ENCODE measurements at places on chromosomes 16 and 17.

DNA sequence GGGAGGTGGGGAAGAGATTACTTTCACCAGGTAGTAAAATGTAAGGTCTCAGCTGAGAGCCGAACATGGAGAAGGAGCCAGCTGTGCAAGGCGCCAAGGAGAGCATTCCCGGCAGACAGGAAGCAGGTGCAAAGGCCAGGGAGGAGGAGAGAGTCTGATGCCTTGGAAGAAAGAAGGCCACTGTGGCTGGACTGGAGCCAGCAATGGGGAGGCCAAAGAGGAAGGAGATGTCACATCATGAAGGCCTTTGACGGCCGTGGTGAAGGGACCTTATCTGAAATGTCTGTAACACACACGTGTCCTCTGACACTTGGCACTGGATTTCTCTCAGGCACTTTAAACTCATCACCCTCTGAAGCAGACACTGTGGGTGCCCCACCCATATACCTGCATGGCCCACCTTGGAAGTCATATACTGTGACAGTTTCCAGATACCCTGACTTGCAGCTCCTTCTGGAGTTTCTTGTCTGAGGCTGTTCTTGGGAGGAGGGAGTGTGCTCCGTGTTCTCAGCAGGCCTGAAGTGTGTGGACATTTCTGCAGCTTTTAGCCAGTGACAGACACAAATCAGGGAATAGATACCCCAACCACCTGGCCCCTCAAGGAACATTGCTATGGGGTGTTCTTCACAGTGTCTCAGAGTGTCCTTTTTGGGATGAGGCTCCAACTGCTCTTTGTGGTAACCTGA lies 1.9 kb upstream of the SLC5A2 start:
- no peak for DNase-seq

GRCh38 chr17:83061586-83061985 lies 17.8 kb upstream of the METRNL start:
- DNase-seq, result no peak

DNA sequence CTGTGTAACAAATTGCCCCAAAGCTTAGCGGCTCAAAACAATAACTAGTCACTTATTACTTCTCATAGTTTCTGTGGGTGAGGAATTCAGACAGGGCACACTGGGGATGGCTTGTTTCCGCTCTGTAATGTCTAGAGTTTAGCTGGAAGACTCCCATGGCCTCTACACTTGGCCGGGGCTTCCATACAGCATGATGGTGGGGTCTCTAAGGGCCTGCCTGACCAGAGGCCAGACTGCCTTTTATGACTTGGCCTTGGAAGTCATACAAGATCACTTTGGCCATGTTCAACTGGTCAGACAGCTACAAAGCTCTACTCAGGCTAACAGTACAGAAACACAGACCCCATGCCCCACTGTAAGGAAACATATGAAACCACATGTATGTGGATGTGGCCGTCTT lies 8.2 kb downstream of the GLP2R start:
- DNase-seq, result no peak

GRCh38 chr16:76207270-76207669 lies 69.9 kb upstream of the CNTNAP4 start:
- no peak for DNase-seq

DNA sequence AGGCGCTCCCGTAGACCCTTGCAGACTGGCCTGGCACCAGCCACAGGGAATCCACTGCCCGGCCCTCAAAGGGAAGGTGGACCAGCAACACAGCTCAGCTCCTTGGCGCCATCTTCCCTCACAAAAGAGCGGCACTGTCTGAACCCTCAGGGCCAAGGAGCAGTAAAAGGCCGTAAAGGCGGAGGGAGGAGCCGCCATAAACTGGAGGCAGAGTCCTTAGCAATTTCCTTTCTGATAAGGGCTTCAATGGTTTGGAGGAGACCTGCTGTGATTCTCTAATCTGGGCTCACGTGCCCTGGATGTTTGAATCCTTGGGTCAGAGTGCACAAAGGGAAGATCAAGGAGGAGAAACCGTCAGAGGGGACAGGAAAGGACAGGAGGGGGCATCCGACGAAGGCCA lies 15.5 kb upstream of the AXIN2 start:
- no peak for DNase-seq

DNA sequence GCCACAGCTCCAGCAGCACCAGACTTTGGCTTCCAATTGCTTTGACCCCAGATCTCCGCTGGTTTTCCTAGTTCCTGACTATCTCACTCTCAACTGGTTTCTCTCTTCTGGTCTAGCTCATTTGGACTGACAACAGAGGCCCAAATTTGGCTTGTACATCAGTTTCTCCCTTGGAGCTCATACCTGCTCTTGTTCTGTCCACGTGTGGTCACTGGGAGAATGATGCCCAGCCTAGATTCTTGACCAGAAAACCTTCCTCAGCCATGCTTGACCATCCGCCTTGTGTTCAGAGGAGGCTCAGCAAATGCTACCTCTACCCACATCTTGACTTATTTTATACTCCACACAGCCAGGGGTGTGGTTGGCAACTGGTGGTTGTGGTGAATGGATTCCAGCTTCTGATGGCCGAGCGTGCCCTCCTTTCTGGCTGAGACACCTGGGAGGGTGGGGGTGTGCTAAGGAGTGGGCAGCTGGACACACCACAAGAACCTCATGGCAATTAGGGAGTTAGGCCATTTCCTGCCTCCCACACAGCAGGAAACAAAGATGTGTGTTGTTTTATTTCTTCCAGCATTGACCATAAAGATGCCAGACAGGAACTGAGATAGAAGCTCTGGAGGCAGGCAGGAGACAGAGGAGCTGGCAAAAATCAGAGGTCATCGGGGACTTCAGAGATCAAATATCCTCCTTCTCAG lies 93.8 kb upstream of the FAM20A start:
- DNase-seq, result no peak

DNA sequence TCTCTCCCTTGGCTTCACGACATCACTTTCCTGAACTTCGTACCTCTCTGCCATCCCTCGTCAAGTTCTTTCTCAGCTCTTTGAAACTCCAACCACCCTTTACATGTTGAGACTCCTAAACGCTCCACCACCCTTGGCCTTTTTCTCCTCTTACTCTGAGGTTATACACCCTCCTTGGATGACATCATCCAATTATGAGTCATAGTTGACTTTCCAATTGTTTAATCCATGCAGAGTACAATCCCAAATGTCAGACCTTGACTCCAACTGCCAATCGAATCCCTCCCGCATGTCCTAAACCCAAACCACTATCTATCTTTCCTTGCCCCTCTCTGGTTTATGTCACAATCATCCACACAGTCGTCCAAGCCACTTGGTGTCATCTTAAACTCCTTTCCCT lies 18.4 kb upstream of the C16orf82 start:
- peak; percentile 17 for DNase-seq

GRCh38 chr17:43412166-43412565 lies 13.4 kb downstream of the ARL4D start:
- DNase-seq, result no peak

GRCh38 chr16:49824593-49824992 lies 31.3 kb downstream of the ZNF423 start:
- no peak for DNase-seq
